Stimulated activated CD8-positive, alpha-beta memory T cell treated with anti-CD3 and anti-CD28 coated beads, Interleukin-4, amount 100 ng/mL, for 1 hour (primary cell): ENCODE measurements at places on chromosomes 3 and 15.

- DNase-seq = no peak
Observed at GRCh38 chr15:37709669-37710068, 224.8 kb upstream of the TMCO5A start.

DNA sequence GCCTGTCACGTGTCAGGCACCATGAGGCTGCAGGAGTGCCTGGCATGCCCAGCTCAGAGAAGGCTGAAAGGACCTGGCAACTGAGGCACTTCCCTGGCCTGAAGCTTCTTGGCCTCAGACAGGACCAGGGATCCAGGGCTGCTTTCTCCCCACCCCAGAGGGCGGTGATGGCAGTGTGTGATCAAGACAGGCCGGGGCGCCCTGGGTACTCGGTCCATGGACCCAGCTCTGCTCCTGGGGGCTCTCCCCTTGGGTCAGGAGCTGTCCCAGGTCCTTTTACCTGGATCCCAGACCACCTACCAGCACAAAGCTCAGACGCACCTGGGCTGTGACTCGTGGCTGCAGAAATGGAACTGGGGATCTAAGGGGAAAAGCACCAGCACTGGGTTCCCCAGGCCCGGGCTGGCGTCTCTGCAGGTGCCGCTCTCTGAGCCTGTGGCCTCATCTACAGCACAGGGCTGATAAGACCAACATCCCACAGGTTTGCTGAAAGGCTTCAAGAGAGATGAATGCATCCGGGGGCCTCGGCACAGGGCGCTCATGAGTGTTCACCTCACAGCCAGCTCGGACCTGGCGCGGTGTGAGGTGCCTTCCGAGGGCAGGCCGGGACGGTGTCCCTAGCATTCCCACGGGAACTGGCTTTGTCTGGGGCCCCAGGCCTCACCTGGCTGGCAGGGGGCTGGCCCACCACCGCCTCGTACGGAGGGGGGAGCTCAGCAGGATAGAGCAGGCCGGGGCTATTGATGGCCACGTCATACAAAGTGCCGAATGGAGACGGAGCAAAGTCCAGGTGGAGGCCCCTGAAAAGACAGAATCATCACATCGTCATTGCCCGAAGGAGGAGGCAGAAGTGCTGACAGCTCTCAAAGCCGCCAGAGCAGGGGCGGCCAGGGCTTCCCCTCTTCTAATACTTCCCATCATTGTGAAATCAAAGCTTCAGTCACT is 133.6 kb downstream of the NSMCE3 start:
- no peak for DNase-seq

DNA sequence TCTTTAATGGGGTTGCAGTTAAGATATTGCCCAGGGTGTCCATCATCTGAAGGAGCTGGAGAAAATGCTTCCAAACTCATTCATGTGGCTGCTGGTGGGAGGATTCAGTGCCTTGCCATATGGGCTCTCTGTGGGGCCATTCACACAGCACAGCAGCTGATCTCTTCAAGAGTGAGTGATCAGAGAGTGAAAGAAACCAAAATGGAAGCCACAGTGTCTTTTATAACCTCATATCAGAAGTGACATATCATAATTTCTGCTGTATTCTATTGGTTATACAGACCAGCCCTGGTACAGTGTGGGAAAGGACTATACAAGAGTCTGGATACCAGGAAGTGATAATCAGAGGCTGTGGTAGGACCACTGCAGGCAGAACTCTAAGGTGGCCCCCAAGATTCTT is 33.6 kb downstream of the HHLA2 start:
- no peak for DNase-seq

DNA sequence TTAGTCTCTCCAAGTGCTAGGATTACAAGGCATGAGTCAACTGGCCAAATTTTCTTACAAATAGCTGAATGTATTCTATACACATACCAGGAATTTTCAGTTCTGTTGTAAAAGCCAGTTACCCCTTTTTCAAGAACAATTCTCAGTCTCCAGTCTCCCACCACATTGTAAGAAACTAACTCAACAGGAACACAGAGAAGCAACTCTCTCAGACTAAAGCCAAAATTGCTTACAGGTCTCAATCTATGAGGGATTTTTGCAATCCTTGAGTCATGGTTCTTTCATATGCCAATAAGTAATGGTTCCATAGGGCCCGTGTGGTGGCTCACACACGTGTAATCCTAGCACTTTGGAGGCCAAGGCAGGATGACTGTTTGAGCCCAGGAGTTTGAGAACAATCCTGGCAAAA is 8.5 kb downstream of the IP6K2 start:
- no peak for DNase-seq

- no peak for DNase-seq
Observed at GRCh38 chr3:156356537-156357363, 198.2 kb downstream of the SSR3 start.

- DNase-seq = no peak
Observed at GRCh38 chr15:73983211-73983727, 8.8 kb downstream of the STOML1 start.

GRCh38 chr3:66432041-66432766 is 68.6 kb downstream of the LRIG1 start:
- DNase-seq = no peak

DNA sequence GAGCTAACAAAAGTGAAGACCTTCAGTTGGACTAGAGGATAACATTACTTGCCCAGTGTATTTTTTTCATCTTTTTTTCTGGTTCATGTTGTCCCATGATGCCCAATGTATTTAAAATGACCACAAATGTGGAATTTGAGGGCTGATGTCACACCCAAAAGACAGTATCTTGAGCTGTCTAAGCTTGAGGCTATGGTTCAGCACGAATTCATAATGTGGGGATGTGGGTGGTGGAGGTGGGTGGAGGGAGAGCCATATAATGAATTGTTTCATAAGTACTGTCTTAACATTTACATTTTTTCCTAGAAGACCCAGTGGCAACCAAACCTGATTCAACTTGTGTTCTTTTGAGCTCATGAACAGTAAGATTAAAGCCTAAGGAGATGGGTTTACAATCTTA is 37.5 kb downstream of the CHAC1 start:
- DNase-seq = no peak

DNA sequence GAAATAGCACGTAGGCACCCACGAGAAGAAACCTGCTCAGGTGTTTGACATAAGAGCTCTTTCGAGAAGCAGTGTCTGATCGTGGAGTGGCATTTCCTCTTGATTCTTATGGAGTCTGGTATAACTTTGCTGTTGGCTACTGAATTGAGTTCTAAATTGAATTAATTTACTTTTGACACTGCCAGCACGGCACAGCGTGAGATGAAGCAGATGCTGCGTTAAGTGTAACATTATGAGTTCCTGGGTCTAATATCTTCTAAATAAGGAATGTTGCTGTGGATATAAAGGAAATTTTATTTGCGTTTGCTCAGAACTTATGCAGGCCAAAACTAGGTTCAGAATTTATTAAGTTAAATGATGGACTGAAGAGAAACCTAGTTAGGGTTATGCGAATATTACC is 919.9 kb downstream of the TUSC7 start:
- no peak for DNase-seq

GRCh38 chr15:95772982-95773381 is 557.5 kb upstream of the NR2F2 start:
- no peak for DNase-seq

- DNase-seq = no peak
Observed at GRCh38 chr3:29156086-29156715, 124.7 kb upstream of the RBMS3 start.

GRCh38 chr15:21262851-21263425 is 177.4 kb downstream of the POTEB3 start:
- DNase-seq = no peak

DNA sequence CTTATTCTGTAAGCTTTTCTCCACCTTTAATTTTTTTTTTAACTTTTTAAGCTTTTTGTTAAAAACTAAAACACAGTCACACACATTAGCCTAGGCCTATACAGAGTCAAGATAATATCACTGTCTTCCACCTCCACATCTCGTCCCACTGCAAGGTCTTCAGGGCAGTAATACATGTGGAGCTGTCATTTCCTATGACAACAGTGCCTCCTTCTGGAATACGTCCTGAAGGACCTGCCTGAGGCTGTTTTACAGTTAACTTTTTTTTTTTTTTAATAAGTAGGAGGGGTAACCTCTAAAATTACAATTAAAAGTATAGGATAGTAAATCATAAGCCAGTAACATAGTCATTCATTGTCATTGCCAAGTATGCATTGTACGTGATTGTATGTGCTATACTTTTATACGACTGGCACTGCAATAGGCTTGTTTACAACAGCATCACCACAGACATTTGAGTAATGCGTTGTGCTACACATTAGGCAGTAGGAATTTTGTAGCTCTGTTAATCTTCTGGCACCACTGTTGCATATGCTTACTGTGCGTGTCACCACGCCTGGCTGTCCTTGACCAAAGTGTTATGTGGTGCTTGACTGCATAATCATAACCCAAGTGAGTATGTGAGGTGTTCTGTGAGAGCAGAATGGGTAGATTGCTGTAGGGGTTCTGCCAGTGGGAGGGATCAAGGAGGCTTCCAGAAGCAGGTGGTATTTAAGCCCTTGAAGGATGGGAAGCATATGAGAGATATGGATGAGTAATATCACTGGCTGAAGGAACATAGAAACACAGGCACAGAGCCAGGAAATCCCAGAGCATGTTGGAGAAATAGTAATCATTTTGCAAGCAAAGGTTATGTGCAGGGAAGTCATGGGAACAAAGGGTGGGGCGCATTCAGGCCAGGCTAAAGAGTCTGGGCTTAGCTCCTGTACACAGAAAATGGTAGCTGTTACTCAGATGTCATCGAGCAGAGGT is 18.3 kb downstream of the FBXO22 start:
- DNase-seq = no peak

DNA sequence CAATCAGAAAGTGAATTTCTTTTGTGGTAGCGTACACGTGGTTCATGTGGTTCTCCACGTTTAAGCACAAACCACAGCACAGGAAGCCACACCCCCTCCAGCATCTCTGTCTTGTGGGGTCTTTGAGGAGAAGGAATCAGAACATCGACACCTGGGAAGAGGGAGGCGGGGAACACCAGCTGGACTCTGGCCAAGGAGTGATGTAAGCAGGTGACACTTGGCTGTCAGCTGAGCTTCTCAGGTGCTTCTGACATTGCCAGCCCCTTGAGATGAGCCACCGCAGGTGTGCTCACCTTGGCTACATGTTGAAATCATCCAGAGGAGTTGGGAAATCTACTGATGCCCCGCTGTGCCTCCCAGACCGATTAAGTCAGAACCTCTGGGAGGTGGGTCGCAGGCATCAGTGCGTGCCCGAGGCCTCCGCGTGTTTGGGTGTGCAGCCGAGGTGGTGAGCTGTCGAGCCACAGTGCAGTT is 85.0 kb downstream of the FAM81A start:
- DNase-seq = no peak

DNA sequence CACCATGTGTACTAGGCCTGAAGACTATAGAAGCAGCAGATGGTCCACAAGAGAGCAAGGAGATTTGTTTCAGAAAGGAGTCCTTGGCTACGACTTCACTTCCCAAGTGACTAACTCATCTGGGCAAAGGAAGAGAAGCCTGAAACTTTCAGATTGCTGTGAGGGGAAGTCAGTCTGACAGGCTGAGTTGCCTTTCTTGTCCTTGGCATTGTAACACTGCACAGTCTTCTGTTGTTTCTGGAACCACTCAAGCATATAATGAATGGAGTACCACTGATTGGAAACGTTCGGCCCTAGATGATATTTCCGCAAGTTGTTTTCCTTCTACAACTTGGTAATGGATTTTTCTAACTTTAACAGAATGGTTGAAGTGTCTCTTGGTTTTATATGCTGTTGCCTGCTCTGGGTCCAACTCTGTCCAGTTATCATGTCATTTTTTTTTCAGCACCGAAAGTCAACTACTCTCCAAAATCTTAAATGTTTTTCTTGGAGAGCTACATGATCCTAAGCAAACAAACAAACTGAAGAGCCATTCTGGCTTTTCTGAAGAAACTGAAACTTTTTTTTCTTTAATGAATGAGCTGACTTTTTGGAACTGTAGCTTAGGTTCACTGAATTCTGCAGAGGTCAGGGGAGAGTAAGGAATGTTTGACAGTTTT is 685.7 kb downstream of the MECOM start:
- no peak for DNase-seq

- DNase-seq = no peak
Observed at GRCh38 chr3:148330542-148330941, 367.2 kb upstream of the AGTR1 start.

DNA sequence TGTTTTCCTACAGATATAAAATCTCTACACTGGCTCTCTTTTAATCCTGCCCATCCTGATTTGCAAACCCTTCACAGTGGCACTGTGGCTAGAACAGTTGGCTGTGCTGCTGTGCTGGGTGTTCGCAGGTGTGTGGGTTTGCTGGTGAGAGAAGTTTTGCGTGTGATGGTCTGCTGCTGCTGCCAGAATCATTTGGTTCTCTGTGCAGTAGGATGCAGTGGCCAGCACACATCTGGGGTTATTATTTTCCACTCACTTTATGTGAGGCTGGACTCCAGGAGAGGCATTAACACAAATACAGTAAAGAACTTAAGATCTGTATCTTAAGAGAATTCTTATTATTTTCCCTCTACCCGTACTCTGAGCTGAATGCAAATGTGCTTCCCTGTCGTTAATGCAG is 16.0 kb upstream of the PSMD6 start:
- DNase-seq = no peak

- peak; percentile 53 for DNase-seq
Observed at GRCh38 chr3:49092938-49093852, 676 bp downstream of the QRICH1 start.

GRCh38 chr15:62240121-62241096 is 75.3 kb upstream of the C2CD4B start:
- DNase-seq = no peak

DNA sequence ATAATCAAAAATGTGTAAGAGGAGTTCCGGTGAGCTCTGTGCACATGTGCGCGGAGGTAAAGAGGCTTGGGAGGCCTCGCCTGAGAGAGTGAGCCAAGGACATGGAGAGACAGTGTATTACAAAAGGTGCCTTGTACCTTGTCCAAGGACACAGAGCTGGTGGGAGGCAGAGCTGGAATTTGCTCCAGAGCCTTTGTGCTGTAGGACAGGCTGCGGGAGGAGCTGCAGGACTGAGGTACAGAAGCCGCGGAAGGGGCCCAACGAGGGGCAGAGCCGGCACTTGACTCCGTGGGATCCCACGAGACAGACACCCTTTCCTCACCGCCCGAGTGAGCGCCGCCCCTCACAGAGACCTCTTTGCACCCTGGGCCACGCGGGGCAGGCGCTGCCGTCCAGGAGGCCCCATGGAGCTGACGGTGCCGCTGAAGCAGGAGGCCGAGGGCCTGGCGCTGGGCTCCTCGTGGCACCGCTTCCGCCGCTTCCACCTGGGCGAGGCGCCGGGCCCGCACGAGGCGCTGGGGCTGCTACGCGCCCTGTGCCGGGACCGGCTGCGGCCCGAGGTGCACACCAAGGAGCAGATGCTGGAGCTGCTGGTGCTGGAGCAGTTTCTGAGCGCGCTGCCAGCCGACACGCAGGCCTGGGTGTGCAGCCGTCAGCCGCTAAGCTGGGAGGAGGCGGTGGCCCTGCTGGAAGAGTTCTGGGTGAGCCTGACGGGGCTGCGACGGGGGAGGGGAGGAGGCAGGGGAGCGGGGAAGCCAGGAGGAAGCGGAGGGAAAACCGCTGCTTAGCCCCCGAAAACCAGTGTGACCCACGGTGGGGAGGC is 68.7 kb downstream of the SLTM start:
- no peak for DNase-seq

DNA sequence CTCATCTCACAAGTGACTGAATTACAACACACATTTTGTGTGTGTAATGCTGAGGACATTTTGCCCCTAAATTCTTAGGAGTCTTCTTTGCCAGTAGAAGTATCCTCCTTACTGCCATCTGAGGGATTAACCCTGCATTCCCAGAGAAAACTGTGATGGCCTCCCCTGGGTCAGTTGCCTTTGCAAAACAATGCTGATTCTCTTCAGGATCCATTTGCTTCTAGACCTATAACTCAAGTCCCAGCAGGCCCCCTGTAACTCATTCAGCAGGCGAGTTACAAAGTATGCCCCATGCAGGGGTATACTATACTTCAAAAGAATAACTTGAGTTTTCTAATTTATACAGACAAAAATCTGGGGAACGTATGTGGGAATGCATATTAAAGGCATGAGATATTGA is 6.6 kb upstream of the MCF2L2 start:
- no peak for DNase-seq
